ENCODE measurements at places on chromosomes 7 and 10.

GRCh38 chr7:88363249-88363648 lies 56.6 kb upstream of the STEAP4 start:
- no peak for DNase-seq

GRCh38 chr10:62853710-62854109 lies 37.5 kb upstream of the EGR2 start:
- DNase-seq, result no peak

DNA sequence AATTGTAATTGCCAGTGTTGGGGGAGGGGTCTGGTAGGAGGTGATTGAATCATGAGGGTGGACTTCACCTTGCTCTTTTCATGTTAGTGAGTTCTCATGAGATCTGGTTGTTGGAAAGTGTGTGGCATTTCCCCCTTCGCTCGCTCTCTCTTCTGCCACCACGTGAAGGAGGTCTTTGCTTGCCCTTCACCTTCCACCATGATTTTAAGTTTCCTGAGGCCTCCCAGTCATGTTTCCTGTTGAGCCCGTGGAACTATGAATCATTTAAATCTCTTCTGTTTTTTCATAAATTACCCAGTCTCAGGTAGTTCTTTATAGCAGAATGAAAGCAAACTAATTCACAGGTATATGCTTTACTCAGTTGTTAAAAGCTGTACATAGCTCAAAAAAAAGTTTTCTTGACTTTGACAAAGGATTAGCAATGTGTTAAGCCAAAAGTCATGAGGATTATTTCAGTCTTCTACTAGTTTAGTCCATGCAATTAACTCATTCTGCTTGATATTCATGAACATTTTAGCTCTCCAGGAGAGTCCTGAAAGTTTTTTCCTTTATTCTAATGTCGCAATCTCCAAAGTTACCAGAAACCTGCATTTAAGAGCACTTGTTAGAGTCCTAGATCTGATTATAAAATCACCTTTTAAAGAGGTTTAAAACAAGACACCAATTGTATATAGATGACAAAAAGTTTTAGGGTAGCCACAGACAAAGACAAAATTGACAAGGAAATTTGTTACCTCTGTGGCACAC lies 27.7 kb upstream of the ARHGAP12 start:
- no peak for DNase-seq

- DNase-seq, result no peak
Measured at GRCh38 chr10:33087922-33088321, 129.9 kb upstream of the ITGB1 start.

DNA sequence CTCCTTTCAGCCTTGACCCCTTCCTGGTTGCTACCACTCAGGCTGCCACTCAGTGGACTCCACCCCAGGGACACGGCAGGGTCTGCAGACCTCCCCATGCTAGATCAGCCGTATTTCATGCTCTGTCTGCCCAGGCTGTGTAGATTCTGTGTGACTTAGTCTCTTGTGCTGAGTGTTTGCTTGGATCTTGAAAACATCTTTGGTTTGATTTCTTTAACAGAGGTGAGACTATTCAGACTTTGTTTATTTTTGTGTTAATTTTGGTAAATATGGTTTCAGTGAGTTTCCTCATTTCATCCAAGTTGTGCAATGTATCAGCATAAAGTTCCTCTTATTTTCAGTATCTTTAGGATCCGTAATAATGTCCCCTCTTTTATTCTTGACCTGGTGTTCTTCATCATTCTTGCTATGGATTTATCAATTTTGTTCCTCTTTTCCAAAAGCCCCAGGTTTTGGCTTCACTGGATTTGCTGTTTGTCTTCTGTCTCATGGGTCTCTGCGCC lies 21.2 kb upstream of the PWWP2B start:
- DNase-seq, result no peak

- DNase-seq, result peak; percentile 85
Measured at GRCh38 chr7:156949541-156950380, at the start of gene NOM1. Gene NOM1, plus strand, starts transcription at chr7:156949712. Its CDS starts 26 bp downstream, at chr7:156949738.
